Esophagus mucosa (tissue), 1 donor: ENCODE measurements at places on chromosomes 3 and 15. TPM values are rescaled to one million over a fixed set of nuclear protein-coding genes. Genes with fewer than 3 reads are reported as not detected.

The PLXNB1 gene
- total RNA-seq: 62.0 TPM

The CCR3 gene
- total RNA-seq: not detected

The INO80 gene
- 20.6 TPM for total RNA-seq

The MYH15 gene
- 0.08 TPM for total RNA-seq

The CCK gene
- total RNA-seq: 0.24 TPM

The KLHL6 gene
- 0.76 TPM for total RNA-seq

The TIGIT gene
- 0.08 TPM for total RNA-seq

The ZMAT3 gene
- total RNA-seq: 7.2 TPM

The SLC9C1 gene
- not detected for total RNA-seq

The COL6A5 gene
- total RNA-seq: 0.16 TPM

The PLXNA1 gene
- total RNA-seq: 15.9 TPM

The SLC12A1 gene
- not detected for total RNA-seq

The CKMT1B gene
- 50.7 TPM for total RNA-seq

The CSPG5 gene
- 0.48 TPM for total RNA-seq
